ENCODE measurements at places on chromosomes 2 and 18.

- DNase-seq = no peak
These were observed 205.9 kb downstream of the TMEM163 start for GRCh38 chr2:134512734-134513464.

- no peak for DNase-seq
These were observed 42.1 kb downstream of the TMEM200C start for GRCh38 chr18:5853253-5853652.

- no peak for DNase-seq
These were observed 17.2 kb upstream of the RPRM start for GRCh38 chr2:153495725-153496124.

DNA sequence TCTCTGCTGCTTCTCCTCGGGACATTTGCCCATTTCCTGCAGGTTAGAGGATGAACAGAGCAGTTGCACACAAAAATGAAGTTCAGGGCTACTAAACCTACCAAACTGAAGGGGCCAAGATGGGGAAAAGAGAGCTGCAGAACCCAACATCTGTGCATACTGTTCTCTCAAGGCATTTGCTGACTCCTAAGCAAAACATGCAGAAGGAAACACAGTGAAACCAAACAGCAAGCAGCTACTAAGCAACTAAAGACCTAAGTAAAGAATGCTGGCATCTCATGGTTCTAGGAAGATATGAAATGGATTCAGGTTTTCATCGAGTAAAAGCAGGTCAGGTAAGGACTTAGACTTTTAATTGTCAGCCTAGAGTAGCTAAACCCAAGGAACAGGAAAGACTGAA, 111.9 kb upstream of the SYT4 start:
- no peak for DNase-seq

- DNase-seq = no peak
These were observed 98.3 kb downstream of the KLF7 start for GRCh38 chr2:207067473-207067872.

All from stimulated activated CD4-positive, alpha-beta T cell treated with anti-CD3 and anti-CD28 coated beads, TNF-alpha, amount 100 ng/mL, for 4 hours (primary cell).